ENCODE measurements at places on chromosomes 4 and X.
A peak's percentile ranks its signal among the peaks of the same experiment; 100 is the strongest.

DNA sequence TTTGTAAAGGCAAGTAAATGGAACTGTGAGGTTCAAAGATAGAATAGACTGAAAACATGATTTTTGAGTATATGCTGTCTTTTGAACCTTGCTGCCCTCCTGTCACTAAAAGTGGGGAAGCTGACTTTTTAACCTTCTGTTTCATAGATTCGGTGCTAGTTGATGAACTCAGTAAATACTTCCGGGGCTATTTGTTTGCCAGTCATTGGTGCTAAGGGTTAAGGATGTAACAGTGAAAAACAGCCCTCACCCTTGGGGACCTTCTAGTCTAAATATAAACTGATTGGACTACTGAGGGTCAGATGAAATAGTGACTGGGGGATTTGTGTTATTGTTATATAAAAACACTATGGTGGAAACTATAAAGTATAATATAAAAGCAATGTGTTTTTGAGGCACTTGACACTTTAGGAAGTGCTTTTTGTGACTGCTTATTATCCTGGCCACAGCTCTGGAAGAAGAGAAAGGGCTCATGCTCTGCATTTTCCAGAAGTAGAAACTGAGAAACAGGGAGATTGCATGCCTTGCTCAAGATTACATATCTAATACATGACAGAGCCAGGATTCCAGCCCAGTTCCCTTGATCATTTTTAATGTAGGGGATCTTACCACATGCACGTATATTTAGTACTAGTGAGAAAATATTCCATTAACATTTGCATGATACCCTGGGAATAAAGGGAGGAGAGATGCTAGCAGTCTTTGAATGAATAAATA, 3.9 kb downstream of the BST1 start:
- no peak for DNase-seq

GRCh38 chrX:110847334-110847733, 51.7 kb upstream of the CHRDL1 start:
- peak; percentile 61 for DNase-seq

GRCh38 chrX:16319929-16320328, 152.6 kb downstream of the MAGEB17 start:
- no peak for DNase-seq

- DNase-seq: no peak
These were observed 345.9 kb downstream of the SLC7A11 start for GRCh38 chr4:137896221-137896737.
